ENCODE measurements at places on chromosomes 5 and 9. TPM values are rescaled to one million over a fixed set of nuclear protein-coding genes. Genes with fewer than 3 reads are reported as not detected.

Gene SPATA31D4
- not detected for total RNA-seq

Gene SLC34A3
- total RNA-seq: not detected

Gene WNT8A
- total RNA-seq: not detected

Gene IL3
- not detected for total RNA-seq

Gene HSPB3
- total RNA-seq: 90.6 TPM

Gene PCDHB12
- 2.7 TPM for total RNA-seq

Gene UQCRQ
- total RNA-seq: 132 TPM

Gene NDST1
- 58.3 TPM for total RNA-seq

Gene LHX2
- total RNA-seq: not detected

Gene ITGA2
- 14.6 TPM for total RNA-seq

Gene GMCL2
- not detected for total RNA-seq

Gene AOPEP
- 286 TPM for total RNA-seq

Gene OR1J2
- not detected for total RNA-seq

Gene PAXX
- 39.8 TPM for total RNA-seq

Gene ZNF169
- 4.2 TPM for total RNA-seq

Gene JAKMIP2
- total RNA-seq: 2.3 TPM

Gene DOCK2
- 12.2 TPM for total RNA-seq

Gene GRXCR2
- total RNA-seq: not detected

Gene SARDH
- total RNA-seq: not detected

Gene POU5F2
- total RNA-seq: 5.1 TPM

Gene ARHGEF28
- total RNA-seq: 28.0 TPM

Gene IL31RA
- not detected for total RNA-seq

Gene PLPP7
- 21.1 TPM for total RNA-seq

Gene PCDHGC4
- 1.2 TPM for total RNA-seq

Gene FCN2
- total RNA-seq: not detected

Gene PCDHGB5
- 4.0 TPM for total RNA-seq

Gene CDH6
- total RNA-seq: 5.5 TPM

Gene SLC1A1
- 2.3 TPM for total RNA-seq

Gene RHOBTB3
- total RNA-seq: 55.6 TPM

Gene SLC36A3
- not detected for total RNA-seq

Gene GLRA1
- total RNA-seq: not detected

Gene ERCC8
- 10.9 TPM for total RNA-seq

Gene ECM2
- 20.1 TPM for total RNA-seq

Gene MEIKIN
- not detected for total RNA-seq

Gene AP3S1
- total RNA-seq: 63.3 TPM

Gene BSPRY
- 0.31 TPM for total RNA-seq

Gene PLAC8L1
- not detected for total RNA-seq

Gene HAND1
- not detected for total RNA-seq

Gene AIF1L
- 28.5 TPM for total RNA-seq

Gene IRX2
- total RNA-seq: 0.81 TPM

Gene FGF1
- total RNA-seq: 1.6 TPM

Gene EQTN
- total RNA-seq: not detected

Gene GCNT4
- 4.9 TPM for total RNA-seq

Gene PIP5K1B
- total RNA-seq: 1.1 TPM

Gene ARHGEF39
- 0.52 TPM for total RNA-seq

Gene FAT2
- total RNA-seq: 5.6 TPM

Gene OLFML2A
- 43.5 TPM for total RNA-seq

Gene ZBED3
- 16.2 TPM for total RNA-seq

Gene PDE6A
- total RNA-seq: not detected

Gene TAL2
- not detected for total RNA-seq

Gene PPP1R26
- 10.9 TPM for total RNA-seq

Gene CENPP
- 8.3 TPM for total RNA-seq

Gene ANP32B
- total RNA-seq: 41.0 TPM

Gene SLC6A7
- total RNA-seq: not detected

Gene ATP10B
- total RNA-seq: 1.4 TPM

Gene GAS1
- 79.4 TPM for total RNA-seq

Gene PPP2R2B
- total RNA-seq: 3.0 TPM

Gene PCDHB9
- total RNA-seq: 2.3 TPM

Gene SPATA9
- total RNA-seq: not detected
